ENCODE measurements at places on chromosomes 1 and 21. TPM values are rescaled to one million over a fixed set of nuclear protein-coding genes. Genes with fewer than 3 reads are reported as not detected.

The INSRR gene
- 0.31 TPM for total RNA-seq

The CFH gene
- 3.8 TPM for total RNA-seq

The PTGER3 gene
- total RNA-seq: 0.94 TPM

The PRELP gene
- total RNA-seq: under 0.01 TPM

The SFN gene
- 0.63 TPM for total RNA-seq

The OR2L8 gene
- 5.0 TPM for total RNA-seq

The QSOX1 gene
- total RNA-seq: 21.6 TPM

The HEYL gene
- 0.63 TPM for total RNA-seq

The CCT3 gene
- total RNA-seq: 302 TPM

The IGFN1 gene
- not detected for total RNA-seq

The CENPF gene
- 30.0 TPM for total RNA-seq

The DISP3 gene
- total RNA-seq: 74.5 TPM

The PRDM16 gene
- total RNA-seq: 20.7 TPM

All from parietal lobe (tissue), 2 donors.